Activated effector memory CD4-positive, alpha-beta T cell treated with anti-CD3 and anti-CD28 coated beads, Interleukin-2, amount 50 U/mL, for 16 hours (primary cell): ENCODE measurements at places on chromosomes 6 and 20.

DNA sequence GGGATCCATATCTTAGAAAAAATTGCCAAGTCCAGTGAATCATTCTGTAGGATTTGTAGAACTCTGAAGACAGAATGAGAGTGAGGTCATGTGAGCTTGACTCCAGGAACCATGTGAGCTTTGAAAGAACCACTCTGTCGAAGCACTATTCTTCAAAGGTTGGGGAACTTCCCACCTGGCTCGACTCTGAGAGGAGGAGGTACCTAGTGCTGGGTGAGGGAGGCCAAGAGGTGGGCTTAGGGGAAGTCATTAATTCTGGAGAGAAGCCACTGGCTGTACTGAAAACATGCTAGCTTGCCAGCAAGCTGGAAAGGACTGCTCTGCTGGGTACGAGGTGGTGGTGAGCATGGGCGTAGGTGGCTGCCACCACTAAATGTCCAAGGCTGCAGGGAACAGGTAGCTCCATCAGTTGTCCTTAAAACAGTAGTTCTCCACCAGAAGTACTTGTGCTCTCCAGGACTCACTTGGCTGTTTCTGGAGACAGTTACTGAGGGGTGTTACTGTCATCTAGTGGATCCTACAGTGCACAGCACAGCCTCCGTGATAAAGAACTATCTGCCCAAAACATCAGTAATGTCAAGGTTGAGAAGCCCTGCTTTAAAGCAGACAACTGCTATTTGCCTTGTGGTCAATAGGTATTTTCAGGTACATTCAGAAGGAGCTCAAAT is 34.7 kb upstream of the SYNJ2 start:
- no peak for DNase-seq

DNA sequence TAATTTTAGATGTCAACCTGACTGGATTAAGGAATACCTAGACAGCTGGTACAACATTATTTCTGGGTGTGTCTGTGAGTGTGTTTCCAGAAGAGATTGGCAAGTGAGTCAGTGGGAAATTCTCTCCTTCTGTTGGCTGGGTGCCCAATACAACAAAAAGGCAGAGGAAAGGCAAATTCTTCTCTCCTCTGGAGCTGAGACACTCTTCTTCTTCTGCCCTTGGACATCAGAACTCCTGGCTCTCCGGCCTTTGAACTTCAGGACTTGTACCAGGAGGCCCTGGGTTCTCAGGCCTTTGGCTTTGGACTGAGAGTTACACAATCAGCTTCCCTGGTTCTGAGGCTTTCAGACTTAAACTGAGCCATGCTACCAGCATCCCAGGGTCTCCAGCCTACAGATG is 7.8 kb upstream of the BTN3A1 start:
- no peak for DNase-seq

- DNase-seq: no peak
Measured at GRCh38 chr6:160692369-160692959, 9.6 kb upstream of the PLG start.

DNA sequence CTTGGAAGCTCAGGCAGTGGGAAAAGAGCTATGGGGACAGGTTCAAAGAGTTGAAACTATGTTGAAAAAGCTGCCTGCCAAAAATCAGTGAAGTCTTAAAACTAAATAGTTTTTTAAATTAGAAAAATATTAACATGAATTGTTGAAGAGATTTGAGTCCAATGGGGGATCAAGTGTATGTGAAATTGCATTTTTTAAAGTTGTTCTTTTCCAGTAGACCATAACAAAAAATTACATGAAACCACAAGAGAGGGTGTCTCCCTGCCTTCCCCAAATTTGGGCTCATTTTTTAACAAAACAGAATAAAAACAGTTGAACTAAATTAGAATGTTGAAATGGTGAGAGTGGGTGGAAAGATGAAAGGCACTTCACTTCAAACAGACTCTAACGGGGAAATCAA is 31.5 kb upstream of the COL10A1 start:
- DNase-seq: no peak

DNA sequence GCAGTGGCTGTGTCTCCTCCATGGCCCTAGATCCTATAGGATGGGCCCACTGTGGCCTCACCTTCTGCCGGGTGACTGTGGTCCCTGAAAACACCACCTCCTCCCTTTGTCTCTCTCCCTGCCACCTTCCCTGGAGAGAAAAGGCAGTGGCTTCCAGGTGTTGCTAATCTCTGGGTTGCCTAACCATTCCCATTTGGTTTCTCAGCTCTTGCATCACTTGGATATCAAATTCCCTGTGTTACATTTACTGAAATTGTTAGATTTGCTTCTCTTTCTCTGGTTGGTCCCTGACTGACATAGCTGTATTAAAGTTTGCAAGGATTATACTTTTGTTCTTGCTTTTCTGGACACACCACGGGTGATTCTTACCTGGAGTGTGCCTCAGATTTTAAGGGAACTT is 9.3 kb upstream of the ZFP64 start:
- DNase-seq: no peak

DNA sequence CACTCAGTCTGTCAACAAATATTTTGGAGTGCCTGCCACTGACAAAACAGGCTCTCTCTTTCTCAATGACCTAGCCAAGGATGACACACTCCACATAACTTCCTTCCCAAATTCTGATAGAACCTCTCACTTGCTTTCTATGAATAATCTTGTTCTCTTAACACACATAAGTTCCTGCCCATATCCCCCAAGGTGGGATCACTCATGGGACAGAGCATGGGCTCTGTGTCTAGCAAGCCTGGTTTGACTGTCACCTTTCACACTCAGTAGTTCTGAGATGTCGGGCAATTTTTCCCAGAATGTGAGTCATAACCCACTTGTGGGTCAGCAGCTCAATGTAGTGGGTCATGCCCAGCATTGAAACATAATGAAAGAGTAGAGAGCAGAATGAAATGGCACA is 78.1 kb downstream of the LRFN2 start:
- DNase-seq: no peak

DNA sequence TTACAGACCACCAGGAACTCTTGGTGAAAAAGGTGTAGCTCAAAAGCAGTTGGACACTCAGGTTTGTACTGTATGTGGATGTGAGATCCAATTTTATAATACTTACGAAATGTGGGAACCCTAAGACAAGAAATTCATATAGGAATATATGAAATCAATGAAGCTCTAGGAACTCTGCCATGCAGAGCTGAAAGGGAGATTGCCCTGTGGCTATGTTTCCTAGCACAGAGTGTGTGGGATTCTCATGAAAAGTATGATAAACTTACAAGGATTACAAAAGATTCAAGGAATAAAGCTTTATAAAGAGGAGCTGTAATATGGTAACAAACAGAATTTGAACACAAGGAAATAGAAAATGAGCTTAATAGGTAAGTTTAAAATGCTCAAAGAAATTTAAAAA is 205.7 kb upstream of the FAM83B start:
- DNase-seq: no peak

DNA sequence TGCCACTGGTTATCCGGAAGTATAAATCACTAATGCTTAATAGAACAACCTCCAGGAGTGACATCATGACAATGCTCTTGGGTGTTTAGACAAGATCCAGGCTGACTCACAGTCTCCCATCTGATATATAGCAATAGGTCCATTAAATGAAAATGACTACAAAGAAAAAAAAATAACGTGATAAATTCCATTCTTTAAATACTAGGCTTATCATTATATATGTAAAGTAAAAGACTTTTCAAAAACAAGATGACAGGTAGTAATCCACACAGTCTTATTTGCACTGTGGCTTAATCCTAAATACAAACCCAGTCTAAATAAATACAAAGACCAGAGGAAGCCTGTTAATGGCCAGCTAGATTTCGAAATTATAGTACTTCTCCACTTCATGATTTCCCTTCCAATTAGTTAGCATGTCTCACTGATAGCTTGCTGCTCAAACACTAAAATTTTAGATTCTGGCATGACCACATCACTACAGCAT is 149.1 kb upstream of the BEND3 start:
- DNase-seq: no peak

DNA sequence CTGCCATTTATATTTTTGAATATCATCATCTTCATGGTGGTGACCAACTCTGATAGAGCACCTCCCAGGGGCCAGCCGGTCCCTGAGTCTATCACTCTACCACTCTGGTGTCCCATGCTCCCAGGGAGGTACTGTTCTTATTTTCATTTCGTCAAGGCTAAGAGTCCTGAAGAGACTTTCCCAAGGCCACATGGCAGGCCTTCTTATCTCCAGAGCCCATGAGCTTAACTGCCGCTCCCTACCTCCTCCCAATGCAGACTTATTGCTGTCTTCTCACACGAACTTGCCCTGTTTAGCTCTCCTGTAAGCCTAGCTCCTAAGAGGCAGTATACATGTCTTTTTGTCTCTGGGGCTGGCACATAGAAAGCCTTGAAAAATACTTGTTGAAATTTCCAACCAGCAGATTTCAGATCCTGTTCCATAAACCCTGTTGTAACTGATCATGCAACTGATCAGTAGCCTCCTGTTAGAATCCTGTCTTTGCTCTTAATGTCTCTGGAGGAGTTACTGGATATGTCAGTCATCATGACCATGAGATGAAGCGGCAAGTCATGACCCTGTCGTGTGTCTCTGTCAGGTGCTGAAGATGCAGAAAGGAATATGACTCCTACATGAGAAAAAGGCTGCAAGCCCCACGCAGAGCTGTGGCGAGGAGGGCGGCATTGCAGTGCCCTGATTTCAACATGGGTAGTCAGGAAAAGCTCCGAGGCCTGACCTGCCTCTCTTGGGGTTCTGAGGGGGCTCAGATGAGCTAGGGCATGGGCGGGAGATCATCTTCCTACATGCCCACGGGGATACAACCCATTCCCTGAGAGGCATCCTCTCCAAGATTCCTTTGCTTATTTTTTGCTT is 60.0 kb downstream of the TTI1 start:
- no peak for DNase-seq

DNA sequence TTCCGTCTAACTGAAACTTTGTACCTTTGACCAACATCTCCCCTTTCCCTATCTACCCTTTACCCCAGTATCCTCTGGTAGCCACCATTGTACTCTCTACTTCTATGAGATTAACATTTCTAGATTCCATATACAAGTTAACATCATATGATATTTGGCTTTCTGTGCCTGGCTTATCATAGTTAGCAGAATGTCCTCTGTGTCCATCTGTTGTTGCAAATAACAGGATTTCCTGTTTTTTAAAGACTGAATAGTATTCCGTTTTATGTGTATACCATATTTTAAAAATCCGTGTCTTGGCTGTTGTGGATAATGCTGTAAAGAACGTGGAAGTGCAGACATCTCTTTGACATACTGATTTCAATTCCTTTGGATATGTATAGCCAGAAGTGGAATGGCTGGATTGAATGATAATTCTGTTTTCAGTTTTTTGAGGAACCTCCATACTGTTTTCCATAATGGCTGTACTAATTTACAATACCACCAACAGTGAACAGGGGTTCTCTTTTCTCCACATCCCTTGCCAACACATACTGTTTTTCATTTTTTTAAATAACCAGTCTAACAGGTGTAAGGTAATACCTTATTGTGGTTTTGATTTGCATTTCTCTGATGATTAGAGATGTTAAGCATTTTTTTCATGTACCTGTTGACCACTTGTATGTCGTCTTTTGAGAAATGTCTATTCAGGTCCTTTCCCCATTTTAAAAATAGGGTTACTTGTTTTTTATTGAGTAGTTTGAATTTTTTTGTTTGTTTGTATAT is 53.8 kb downstream of the CDC5L start:
- no peak for DNase-seq

- DNase-seq: no peak
Measured at GRCh38 chr6:44224029-44224964, 902 bp downstream of the SLC29A1 start.

- no peak for DNase-seq
Measured at GRCh38 chr6:130671577-130671976, 155.6 kb upstream of the SMLR1 start.

GRCh38 chr20:62624325-62624690 is 18.0 kb upstream of the SLCO4A1 start:
- DNase-seq: no peak

DNA sequence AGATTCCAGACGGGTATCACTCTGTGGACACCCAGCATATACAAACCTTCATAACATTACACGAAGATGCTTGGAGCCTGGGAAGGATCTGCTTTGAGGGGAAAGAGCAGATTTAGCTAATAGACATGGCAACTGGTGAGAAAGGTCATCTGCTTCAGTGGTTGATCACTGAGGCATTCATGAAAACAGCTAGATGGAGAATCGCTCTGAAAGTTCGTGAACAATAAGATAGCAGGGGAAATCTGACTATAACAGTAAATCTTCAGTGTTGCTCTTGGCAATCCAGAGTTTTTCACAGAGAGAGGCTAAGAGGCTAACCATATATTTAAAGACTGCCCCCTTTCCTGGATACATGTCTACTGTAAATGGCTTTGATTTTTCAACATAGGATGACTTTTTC is 245.3 kb downstream of the FARS2 start:
- no peak for DNase-seq

DNA sequence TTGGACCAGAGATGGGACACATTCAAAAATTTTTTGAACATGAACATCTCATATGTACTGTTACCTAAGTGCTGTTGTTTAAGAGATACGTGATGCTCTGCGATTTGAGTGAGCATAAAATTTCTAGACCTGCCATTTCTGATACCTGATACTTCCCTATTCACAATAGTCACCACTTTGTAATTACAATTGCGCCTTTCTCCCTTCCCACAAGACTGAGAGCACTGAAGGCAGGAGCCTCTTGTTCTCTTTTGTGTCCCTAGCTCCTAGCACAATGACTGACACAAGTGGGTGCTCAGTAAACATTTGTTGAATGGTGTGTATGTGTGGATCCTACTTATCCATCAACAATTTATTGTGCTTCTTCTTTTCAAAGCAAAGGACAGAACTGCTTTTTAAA is 92.8 kb upstream of the TMEM30A start:
- DNase-seq: no peak

- DNase-seq: no peak
Measured at GRCh38 chr20:3209946-3210317, 634 bp downstream of the ITPA start.

DNA sequence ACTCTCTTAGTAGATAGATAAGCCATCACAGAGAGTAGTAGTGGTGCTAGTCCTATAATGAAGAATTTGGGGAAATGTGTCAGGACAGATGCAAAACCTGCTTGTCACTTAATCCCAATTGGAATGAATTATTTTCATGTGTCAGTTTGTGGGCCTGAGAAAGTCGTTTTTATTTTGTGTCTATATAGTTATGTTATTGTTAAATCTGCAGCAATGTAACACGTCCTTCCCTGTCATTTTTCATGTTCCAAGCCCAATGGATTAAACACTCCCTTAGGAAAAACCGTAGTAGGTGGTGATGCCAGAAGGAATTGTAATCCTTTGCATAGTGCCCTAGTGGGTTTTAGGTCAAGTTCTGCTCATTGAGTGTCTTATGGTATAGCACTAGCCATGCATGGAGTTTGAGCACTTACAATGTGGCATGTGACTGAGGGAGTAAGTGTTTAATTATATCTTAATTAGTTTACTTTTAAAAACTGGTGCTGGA is 105.9 kb upstream of the PRSS16 start:
- no peak for DNase-seq

DNA sequence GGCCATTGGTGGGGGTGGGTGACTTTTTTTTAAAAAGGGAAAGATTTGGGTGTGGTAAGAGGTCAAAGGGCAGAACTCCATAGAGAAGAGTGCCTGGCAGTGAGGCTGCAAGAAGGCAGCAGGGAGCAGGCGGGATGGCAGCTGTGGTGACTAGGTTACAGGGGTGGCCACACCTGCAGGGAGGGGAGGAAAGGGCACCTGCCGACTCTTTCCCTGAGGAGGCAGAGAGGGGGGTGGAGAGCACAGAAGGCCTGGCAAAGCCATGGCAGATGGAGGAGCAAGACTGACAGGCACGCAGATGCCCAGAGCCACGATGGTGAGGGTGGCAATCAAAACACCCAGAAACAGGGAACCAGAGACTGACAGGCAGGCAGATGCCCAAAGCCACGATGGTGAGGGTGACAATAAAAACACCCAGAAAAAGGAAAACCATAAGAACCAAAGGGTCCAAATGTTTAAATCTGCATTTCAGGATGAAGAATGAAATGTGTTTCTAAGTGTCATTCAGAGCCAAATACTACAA is 19.3 kb downstream of the CST7 start:
- no peak for DNase-seq
